ENCODE measurements at places on chromosomes 1 and 21. TPM values are rescaled to one million over a fixed set of nuclear protein-coding genes. Genes with fewer than 3 reads are reported as not detected.

The HES4 gene
- 26.8 TPM for total RNA-seq

The REN gene
- total RNA-seq: 0.81 TPM

The COL9A2 gene
- total RNA-seq: 3.8 TPM

The C4BPA gene
- 175 TPM for total RNA-seq

The GNG5 gene
- total RNA-seq: 133 TPM

The NBL1 gene
- total RNA-seq: 218 TPM

The E2F2 gene
- total RNA-seq: 0.32 TPM

The SLC5A9 gene
- total RNA-seq: 4.7 TPM

The TSPAN1 gene
- total RNA-seq: 6.9 TPM

The FCRL1 gene
- total RNA-seq: 1.4 TPM

The SMCP gene
- total RNA-seq: not detected

The TBX15 gene
- 0.64 TPM for total RNA-seq

Measured in upper lobe of right lung (tissue), 1 donor.